ENCODE measurements at places on chromosomes 13 and 19.

GRCh38 chr13:25864116-25864515, 187.7 kb downstream of the SHISA2 start:
- DNase-seq = no peak

- DNase-seq = no peak
Measured at GRCh38 chr13:98222081-98222554, 45.0 kb upstream of the RNF113B start.

GRCh38 chr19:57648331-57649003, 15.5 kb downstream of the ZNF211 start:
- no peak for DNase-seq

DNA sequence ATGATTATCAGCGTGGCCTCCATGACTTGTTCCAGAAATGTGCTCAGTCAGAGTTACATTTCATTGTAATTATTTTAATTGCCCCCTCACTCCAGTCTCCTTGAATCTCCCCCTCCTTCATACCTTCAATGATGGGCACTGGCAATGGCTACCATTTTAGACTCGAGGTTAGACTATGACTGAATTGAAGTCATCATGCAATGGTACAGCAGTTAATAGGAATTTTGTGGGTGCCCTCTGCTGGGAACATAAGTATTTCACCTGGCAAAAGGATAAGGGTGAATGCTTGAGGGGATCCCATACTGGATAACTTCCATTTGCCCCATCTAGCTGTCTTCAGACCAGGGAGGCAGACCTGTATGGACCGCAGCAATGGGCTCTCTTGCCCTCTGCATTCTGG, 32.2 kb upstream of the USP12 start:
- peak; percentile 50 for DNase-seq

GRCh38 chr19:7421941-7422744, 66.7 kb downstream of the PEX11G start:
- no peak for DNase-seq

DNA sequence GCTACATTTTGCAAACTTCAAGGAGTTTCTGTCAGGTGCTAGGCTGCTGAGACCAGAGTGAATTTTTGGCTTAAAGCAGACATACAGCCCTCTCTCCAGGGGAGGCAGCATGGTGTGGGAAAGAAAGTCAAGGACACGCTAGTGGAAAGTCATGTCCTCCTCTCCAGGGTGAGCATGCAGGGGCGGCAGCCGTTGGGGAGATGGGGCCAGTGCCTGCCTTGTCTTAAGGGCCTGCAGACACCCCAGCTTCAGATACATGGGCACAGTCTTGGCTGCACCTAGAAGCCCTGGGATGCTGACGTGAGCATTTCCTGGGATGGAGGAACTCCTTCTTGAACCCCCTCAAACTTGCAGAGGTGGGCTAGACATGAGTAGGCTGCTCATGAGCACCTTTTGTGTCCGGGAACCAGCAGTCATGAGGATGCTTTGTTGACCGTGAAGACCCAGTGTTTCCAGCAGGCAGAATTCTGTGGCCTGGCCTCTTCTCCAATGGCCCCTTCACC, 43.3 kb upstream of the PEPD start:
- no peak for DNase-seq

DNA sequence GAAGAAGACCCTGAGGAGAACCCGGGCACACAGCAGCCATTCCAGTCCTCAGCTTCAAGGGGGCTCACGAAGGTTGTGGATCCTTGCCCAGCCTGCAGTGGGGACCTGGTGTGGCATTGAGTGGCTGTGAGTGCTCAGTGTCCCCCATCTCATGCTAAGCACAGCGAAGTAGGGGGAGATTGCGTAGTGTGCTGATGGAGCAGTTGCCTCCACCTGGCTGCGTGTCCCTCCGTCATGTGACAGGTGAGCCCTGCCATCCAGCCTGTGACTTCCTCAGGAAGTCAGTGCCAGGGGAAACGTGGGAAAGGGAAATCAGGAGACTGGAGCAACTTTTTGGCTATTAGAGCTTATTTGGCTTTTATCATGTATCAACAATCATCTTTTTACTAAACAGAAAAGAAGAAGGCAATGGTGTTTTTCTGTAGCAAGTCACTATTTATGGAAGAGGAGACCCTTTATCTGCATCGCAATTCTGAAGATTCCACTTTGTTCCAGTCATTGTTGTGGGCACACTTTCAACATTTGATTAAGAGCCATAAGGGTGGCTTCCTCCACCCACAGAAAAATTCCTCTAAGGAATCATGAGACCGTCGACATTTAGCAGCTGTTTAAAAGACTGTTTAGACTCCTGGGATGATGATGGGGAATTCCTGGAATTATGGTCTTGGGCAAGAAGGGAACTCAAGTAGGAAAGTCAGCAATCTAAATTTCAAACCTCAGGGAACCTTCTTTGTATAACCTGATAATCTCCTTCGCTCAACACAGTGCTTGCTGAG, 126.8 kb upstream of the SPATA13 start:
- no peak for DNase-seq

GRCh38 chr13:112619730-112620631, 32.0 kb upstream of the TUBGCP3 start:
- no peak for DNase-seq

DNA sequence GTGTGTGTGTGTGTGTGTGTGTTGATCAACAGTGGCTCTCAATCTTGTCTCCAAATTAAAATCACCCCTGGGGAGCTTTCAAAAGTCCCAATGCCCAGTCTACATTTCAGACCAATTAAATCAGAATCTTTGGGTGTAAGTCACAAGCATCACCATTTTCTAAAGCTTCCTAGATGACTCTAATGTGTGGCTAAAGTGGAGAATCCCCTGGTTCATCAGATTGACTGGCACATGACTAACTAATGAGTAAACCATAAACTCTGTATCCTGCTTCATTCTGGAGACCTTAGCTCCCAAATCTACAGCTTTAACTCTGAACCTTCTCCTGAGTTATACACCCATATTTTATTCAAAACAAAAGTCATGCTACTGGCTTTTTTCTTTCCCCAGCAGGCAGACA, 131.3 kb downstream of the SUCLA2 start:
- peak; percentile 37 for DNase-seq

DNA sequence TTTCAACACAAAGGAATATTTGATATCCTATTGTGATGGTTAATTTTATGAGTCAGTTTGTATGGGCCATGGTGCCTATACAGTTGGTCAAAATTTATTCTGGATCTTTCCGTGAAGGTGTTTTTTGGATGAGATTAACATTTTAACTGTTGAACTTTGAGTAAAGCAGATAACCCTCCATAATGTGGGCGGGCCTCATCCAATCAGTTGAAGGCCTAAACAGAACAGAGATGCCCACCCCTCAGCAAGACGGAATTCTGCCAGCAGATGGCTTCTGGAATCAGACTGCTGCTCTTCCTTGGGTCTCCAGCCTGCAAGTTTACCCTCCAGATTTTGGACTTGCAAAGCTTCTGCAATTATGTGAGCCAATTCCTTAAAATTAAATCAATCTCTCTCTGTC, 16.0 kb downstream of the CSNK1A1L start:
- DNase-seq = no peak

DNA sequence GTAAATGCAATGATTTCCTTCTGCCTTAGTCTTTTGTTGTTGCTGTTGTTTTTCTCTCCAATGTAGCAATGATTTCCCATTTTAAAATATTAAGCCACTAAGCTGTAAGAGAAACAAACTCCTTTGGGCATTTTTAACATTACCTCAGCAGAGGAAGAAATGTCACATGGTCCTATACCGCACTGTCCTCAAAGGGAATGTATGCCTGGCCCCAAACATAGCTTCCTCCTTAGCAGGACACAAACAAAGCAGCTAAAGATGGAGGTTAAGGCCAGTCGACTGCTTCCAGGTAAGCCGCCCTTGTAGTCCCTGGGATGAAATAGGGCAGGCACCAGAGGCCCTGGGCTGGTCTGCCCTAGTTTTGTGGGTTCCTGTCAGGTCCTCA, 249.0 kb downstream of the TSHZ3 start:
- peak; percentile 38 for DNase-seq

GRCh38 chr19:54231077-54231931, 8.5 kb upstream of the LILRB3 start:
- peak; percentile 89 for DNase-seq

GRCh38 chr13:106565127-106565775, 2.7 kb downstream of the ARGLU1 start:
- peak; percentile 43 for DNase-seq

- no peak for DNase-seq
Measured at GRCh38 chr19:14027856-14028450, at the start of gene RLN3. RLN3 (plus strand) TSS chr19:14028148; CDS start chr19:14028205, 57 bp downstream.

DNA sequence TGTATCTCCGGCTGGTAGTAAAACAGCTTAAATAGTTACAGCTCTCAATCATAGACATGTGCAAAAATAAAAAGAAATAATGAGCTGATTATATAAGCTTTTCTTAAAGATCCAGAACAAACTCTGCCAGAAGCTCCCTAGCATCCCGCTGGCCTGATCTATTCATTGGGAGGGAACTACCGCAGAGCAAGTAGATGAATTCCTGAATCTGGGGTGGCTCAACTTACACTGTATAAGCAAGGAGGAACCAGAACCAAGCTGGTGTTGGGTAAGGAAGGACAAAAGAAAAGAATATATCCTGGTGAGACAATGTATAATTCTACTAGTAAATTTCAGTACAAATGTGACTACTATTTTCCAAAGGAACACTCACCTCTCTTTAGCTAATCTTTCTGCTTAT, 1122.2 kb downstream of the OLFM4 start:
- no peak for DNase-seq

GRCh38 chr13:51416107-51416506, 36.7 kb downstream of the INTS6 start:
- DNase-seq = no peak

DNA sequence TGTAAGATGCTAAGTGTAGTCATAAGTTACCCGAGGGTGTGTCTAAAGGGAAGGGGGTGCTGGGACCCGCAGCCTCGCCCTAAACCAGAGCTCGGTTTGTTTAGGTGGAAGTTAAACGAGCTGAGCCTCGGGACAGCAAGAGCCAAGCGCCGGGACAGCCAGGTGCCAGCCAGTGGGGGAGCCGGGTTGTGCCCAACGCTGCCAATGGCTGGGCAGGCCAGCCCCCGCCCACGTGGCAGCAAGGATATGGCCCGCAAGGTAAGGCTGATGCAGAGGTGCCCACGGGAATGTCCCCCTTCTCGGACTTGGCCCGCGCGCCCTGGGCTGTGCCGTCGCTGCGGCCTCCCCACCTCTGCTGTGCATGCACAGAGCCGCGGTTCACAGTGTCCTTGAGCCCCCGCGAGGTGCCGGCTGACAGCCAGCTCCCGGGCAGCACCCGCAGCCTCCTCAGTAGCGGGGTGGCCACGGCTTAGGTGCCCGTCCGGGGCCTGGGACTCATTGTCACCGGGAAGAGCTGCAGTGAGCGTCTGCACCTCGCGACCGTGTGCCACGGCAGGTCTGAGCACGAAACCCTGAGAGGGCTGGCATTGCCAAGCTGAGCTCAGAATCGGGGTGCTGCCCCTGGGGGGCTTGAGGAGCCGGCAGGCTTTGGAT, 9.3 kb upstream of the RPS15 start:
- no peak for DNase-seq

GRCh38 chr13:75055296-75055695, 426.7 kb downstream of the TBC1D4 start:
- no peak for DNase-seq

GRCh38 chr19:869245-870177, 10.0 kb downstream of the CFD start:
- peak; percentile 71 for DNase-seq

DNA sequence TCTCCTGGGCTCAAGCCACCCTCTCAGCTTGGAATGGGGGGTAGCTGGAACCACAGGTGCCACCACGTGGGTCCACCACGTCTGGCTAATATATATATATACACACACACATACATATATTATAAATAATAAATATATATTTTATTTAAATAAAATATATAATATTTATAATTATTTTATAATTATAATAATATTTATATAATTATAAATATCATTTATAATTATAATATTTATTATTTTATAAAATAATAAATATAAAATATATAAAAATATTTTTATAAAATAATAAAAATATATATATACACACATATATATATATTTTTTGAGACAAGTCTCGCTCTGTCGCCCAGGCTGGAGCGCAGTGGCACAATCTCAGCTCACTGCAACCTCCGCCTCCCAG, 2.4 kb downstream of the ELANE start:
- no peak for DNase-seq

- DNase-seq = no peak
Measured at GRCh38 chr13:85650613-85651012, 148.6 kb downstream of the SLITRK6 start.

- DNase-seq = no peak
Measured at GRCh38 chr13:36086117-36086516, 45.1 kb downstream of the DCLK1 start.

DNA sequence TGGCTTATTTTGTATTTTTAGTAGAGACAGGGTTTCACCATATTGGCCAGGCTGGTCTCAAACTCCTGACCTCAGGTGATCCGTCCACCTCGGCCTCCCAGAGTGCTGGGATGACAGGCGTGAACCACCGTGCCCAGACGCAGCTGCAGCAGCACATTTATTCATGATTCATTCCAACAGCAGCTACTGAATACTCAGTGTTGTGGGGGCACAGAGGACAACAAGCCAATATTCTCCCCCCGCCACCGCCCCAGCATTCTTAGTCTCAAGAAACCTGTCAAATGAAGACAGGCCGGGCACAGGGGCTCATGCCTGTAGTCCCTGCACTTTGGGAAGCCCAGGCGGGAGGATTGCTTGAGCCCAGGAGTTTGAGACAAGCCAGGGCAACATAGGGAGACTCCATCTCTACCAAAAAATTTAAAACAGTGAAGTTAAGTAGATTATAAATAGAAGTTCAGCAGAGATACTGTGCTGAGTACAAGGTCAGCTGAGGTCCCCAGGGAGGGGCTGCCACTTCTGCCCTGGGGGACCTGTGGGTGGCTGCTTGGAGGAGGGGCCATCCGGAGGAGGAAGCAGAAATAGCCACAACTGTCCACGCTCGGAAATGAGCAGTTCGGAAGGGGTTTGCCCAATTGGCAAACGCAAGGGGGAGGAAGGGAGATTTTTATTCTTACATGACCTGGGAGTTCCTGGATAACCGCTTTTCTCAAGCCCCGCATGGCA, 4.3 kb downstream of the DOT1L start:
- DNase-seq = peak; percentile 98

- DNase-seq = no peak
Measured at GRCh38 chr19:31838163-31838815, 489.1 kb upstream of the TSHZ3 start.

GRCh38 chr13:31794452-31794851, 55.1 kb downstream of the RXFP2 start:
- no peak for DNase-seq

- no peak for DNase-seq
Measured at GRCh38 chr13:114219392-114219791, 15.3 kb upstream of the CDC16 start.

DNA sequence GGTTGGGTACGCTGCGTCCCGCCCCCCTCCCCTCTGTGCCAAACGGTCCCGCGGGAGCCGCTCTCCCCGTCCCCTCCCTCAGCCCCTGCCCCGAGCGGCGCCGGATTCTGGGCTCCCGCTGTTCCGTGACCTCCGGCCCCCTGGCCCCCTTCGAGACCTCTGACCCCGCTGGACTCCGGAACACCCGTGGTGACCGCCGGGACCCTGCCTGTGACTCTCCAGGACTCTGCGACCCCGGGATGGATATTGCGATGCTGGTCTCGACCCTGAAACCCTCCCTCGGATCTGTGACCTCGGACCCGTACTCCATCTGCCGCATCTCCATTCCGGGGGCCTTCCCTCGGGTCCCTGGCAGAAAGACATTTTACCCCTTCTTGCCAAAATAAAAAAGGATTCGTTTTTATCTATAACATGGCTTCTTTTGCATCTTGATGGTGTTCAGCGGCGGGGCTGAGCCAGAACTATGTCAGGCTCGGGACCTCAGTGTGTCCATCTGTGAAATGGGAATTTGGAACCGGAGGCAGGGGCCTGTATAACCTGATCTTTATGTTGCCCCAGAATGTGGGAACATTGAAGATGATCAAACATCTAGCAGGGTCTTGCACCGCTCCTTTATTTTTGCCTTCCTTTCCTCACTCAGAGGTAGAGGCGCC, 654 bp upstream of the MEGF8 start:
- no peak for DNase-seq

Data from suppressor macrophage treated with lipopolysaccharide for 1 hour (primary cell).